ENCODE measurements at places on chromosomes 2 and 18.

- peak; percentile 49 for DNase-seq
Observed at GRCh38 chr18:74381621-74382295, 66.1 kb downstream of the C18orf63 start.

DNA sequence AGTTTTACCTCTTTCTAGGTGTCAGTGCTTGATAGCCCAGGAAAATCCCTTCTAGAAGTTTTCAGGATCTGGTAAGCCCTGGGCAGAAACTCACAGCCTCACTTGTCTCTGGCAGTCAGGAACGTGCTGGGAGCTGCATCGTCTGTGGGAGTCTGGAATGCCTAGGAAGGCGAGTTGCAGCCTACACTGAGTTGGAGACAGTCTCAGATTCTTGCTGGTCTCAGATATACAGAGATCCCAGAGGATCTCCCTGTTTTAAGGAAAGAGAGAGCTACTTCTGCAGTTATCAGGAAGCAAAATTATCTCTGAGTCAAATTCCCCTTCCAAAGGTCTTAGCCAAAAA is 104.4 kb upstream of the CDC42EP3 start:
- no peak for DNase-seq

- no peak for DNase-seq
Observed at GRCh38 chr2:129165006-129165405, 814.5 kb upstream of the RAB6C start.

- DNase-seq = no peak
Observed at GRCh38 chr18:77526962-77527361, 277.3 kb downstream of the GALR1 start.

GRCh38 chr2:40210968-40211353 is 240.9 kb downstream of the SLC8A1 start:
- DNase-seq = no peak
